ENCODE measurements at places on chromosomes 6 and 20. TPM values are rescaled to one million over a fixed set of nuclear protein-coding genes. Genes with fewer than 3 reads are reported as not detected.

Gene NOTCH4
- total RNA-seq, result 14.6 TPM

Gene TRDN
- 2.2 TPM for total RNA-seq

Gene CASS4
- total RNA-seq, result 0.59 TPM

Gene MEP1A
- not detected for total RNA-seq

Gene SLC4A11
- total RNA-seq, result 9.2 TPM

Gene C2
- total RNA-seq, result 7.9 TPM

GRCh38 chr20:35027301-35027700 is 65.3 kb downstream of the TRPC4AP start:
- DNase-seq, result no peak

DNA sequence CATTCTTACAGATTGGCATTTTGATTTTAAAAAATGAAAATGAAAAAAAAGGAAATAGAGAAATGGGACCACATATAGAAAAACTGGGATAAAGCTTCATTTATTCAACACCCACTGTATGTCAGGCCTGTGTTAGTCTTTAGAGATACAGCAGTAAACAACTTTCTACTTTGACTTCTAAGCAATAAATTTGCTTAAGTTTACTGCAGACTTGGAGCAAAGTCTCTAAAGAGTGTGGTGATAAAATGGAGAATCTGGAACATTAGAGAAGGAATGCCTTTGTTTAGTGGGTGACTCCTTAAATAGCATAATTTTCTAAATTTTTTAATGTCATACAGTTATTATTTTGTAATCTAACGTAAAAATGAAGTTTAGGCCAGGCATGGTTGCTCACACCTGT is 80.7 kb upstream of the CNKSR3 start:
- no peak for DNase-seq

- no peak for DNase-seq
Observed at GRCh38 chr6:128131566-128131965, 230.7 kb upstream of the THEMIS start.

GRCh38 chr6:17102258-17102870 is 514 bp downstream of the STMND1 start:
- DNase-seq, result no peak

DNA sequence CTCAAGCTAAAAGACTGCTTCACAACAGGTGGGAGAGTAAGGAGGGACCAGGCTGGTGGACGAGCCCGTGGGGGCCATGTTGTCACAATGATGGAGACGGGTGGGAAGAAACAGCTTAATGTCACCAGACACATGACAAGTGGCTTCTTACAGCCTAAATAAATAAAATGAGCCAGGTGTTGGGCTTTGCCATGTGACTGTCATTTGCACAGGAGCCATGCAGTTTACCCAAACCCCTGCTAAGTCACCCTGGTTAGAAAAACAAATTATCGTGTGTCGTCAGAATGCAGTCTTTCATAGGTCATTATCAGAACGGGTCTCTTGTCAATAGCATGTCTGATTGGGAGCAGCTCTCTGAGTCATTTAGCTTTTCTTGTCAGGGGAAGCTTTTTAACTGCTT is 18.5 kb downstream of the BTBD3 start:
- no peak for DNase-seq

- DNase-seq, result no peak
Observed at GRCh38 chr6:158165919-158166416, 2.1 kb downstream of the SERAC1 start.

- DNase-seq, result no peak
Observed at GRCh38 chr6:149220882-149221773, 96.4 kb upstream of the TAB2 start.

- DNase-seq, result no peak
Observed at GRCh38 chr6:150298030-150298380, 70.8 kb upstream of the IYD start.

Measured in prostate gland (tissue), 2 donors.